ENCODE measurements at places on chromosomes 3 and 15.

DNA sequence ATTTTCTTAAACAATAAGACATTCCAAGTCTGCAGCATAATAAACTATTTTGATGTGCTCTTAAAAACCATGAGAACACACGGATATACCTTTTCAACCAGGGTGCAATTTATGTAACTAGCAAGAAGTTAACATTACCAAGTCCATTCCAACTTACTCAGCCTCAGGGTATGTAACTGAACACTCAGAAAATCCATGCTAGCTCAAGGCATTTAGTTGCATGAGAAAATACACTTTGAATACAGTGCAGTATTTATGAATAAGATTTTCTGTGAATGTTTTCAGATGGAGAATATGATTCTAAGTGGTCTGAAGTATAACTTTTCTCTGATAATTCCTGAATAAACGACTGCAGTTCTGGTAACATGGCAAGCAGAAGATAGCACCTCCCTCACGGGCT is 124.3 kb downstream of the SNRK start:
- H3K27ac ChIP-seq, result no peak overlapping the region
- no peaks in the 10 kb centered on the region for H3K4me1 ChIP-seq
- H3K27me3 ChIP-seq, result no peaks in the 10 kb centered on the region
- H3K4me3 ChIP-seq, result no peak overlapping the region

DNA sequence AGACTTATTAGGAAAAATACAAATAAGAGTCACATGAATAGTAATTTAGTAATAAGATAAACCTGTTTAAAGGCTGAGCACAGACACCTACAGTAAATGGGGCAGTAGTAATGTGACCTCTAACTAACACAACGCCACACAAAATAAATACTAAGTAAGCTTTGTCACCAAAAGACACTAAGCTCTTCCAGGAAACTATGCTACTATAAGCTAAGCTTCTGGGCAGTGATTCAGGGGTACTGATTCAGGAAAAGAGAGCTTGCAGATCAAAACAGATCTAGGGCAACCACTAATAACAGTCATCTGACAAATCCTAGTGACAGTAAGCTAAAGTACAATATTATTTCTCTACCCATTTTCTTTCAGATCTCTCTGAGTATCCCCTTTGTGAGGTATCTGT is 68.8 kb downstream of the PLOD2 start:
- H3K27me3 ChIP-seq, result no peaks in the 10 kb centered on the region
- DNase-seq, result no peak

DNA sequence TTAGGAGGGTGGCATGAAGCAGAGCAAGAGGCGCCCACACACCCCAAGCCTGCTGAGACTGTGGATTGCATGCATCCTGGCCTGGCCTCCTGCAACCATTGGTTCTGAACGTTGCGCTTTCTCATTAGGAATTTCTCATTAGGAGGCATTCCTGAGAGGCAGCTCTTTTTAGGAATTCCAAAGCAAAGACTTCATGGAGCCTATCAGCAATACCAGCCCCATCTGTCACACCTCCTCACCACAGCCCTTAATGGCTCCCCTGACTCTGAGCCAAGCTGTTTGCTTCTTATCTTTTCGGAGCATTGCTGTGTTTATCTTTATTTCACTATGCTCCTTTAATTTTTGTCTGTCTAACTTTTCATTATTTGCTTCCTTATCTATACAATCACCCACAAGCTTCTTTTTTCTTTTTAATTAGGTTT is 226.9 kb downstream of the CACNA2D3 start:
- H3K36me3 ChIP-seq, result no peaks in the 10 kb centered on the region
- no peaks in the 10 kb centered on the region for H3K27me3 ChIP-seq
- no peaks in the 10 kb centered on the region for H3K4me1 ChIP-seq
- H3K27ac ChIP-seq, result no peak overlapping the region
- no peak for DNase-seq

GRCh38 chr3:193317682-193318300 is 60.8 kb downstream of the ATP13A5 start:
- DNase-seq, result no peak
- no peaks in the 10 kb centered on the region for H3K27me3 ChIP-seq
- H3K4me3 ChIP-seq, result no peak overlapping the region
- no peaks in the 10 kb centered on the region for H3K36me3 ChIP-seq

GRCh38 chr3:174951034-174951433 is 91.9 kb downstream of the NAALADL2 start:
- no peak overlapping the region for H3K27ac ChIP-seq
- DNase-seq, result no peak
- H3K4me1 ChIP-seq, result no peaks in the 10 kb centered on the region
- H3K36me3 ChIP-seq, result no peaks in the 10 kb centered on the region

DNA sequence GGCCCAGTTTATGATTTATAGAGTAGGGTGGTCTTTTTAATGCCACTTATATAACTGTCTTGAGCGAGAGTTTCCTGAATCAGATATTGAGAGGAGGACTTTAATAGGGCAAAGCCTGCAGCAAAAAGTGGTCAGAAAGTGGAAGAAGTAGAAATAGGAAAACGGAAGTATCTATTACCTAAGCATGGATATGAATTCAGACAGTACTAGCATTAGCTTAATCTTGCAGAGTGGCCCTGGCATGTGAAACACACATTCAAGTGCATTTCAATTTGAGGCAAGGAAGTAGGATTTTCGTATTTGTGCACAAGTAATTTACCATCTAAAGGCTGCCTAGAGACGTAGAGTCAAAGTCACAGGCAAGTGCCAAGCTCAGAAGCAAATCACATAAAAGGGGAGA is 622.3 kb downstream of the DIPK2A start:
- H3K27ac ChIP-seq, result no peak overlapping the region
- no peak overlapping the region for H3K4me3 ChIP-seq
- no peaks in the 10 kb centered on the region for H3K36me3 ChIP-seq
- no peaks in the 10 kb centered on the region for H3K27me3 ChIP-seq

- H3K4me3 ChIP-seq, result no peak overlapping the region
- no peaks in the 10 kb centered on the region for H3K27me3 ChIP-seq
- H3K27ac ChIP-seq, result no peak overlapping the region
- H3K4me1 ChIP-seq, result no peaks in the 10 kb centered on the region
- no peak for DNase-seq
These were observed 50.0 kb downstream of the TRIM42 start for GRCh38 chr3:140727886-140728285.

DNA sequence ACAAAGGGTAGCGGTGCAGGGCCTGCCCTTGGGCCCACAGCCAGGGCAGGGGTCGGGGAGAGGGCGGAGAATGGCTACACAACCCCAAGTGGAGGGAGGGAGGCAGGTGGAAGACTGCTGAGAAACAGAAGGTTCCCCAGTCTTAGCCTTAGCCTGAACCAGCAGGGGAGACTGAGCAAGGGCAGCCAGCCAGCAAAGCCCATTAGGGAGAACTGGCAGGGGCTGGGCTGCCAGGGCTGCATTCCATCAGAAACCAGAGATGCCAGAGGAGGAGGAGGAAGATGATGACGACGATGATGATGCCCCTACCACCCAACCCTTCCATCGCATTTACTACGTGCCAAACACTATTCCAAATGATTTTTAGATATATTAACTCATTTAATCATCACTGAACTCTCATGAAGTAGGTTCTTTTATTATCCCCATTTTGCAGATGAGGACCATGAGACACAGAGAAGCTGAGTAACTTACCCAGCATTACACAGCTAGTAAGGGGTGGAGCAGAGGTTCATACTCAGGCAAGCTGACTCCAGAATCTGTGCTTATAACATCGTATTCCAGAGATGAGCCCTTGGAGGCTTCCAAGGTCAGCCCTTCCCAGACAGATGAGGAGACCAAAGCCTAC is 8.7 kb downstream of the SEMA7A start:
- no peaks in the 10 kb centered on the region for H3K4me1 ChIP-seq
- no peaks in the 10 kb centered on the region for H3K27me3 ChIP-seq
- no peak for DNase-seq
- no peak overlapping the region for H3K27ac ChIP-seq

DNA sequence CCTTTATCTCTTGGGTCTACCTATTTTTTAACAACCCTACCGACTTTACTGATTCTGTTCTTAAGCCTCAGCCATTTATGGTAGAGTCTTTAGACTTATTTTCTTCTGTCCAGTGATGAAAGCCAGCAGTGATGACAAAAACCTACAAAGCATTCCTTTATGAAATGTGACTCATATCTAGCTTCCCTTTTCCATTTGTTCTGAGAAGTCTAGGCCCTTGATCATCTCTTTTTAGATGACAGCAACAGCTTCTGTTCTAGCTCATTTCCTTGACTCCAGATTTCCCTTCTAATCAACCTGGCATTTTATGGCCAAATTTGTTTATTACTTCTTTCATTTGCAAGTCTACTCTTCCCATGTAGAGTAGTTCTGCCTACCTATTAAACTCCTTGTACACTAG is 36.1 kb downstream of the CFAP44 start:
- H3K4me1 ChIP-seq, result no peaks in the 10 kb centered on the region
- no peaks in the 10 kb centered on the region for H3K36me3 ChIP-seq
- no peak for DNase-seq
- no peak overlapping the region for H3K4me3 ChIP-seq
- H3K27ac ChIP-seq, result no peak overlapping the region
